ENCODE measurements at places on chromosomes 3 and 15. TPM values are rescaled to one million over a fixed set of nuclear protein-coding genes. Genes with fewer than 3 reads are reported as not detected.
A peak's percentile ranks its signal among the peaks of the same experiment; 100 is the strongest.

DNA sequence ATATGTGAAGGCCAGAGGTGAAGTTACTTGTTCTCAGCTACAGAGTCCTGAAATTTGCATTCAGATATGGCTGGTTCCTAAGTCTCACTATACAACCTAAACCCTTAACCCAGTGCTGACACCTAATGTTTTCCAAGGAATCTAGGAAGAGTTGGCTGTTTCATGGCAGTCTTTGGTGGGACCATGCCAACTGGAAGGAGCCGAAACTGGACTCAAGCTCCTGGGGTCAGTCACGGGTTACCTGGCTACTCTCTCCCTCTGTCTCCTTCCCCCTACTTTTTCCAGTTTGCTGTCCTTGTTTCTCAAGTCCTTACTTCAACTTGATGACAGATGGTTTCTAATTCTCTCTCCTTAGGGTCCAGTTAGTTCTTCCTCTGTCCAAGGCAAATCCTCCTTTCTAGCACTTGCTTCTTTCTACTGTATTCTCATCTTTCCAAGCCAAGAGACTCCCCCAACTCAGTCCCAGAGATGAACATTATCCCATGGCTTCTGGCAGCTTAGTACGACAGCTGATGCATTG is 88.6 kb upstream of the COL6A5 start:
- DNase-seq, result no peak

DNA sequence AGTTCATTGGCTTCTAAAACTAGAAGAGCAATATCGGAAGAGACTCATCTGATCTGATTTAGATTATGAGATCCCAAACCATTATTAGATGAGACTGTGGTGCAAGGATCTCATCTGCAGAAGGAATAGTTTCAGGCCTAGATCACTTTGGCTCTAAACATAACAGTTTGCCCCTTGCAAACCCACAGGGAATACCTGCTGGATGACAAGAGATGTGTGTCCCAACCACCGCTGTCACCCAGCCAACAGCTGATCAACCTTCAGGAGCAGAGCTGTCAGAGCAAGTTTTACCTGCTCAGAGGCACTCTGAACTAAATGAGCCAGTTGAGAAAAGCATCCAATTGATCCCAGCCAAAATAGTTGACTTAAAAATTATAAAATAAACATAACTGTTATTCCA is 64.0 kb upstream of the ST3GAL6 start:
- no peak for DNase-seq

GRCh38 chr3:111096487-111097209 is 25.0 kb downstream of the NECTIN3 start:
- DNase-seq, result no peak

DNA sequence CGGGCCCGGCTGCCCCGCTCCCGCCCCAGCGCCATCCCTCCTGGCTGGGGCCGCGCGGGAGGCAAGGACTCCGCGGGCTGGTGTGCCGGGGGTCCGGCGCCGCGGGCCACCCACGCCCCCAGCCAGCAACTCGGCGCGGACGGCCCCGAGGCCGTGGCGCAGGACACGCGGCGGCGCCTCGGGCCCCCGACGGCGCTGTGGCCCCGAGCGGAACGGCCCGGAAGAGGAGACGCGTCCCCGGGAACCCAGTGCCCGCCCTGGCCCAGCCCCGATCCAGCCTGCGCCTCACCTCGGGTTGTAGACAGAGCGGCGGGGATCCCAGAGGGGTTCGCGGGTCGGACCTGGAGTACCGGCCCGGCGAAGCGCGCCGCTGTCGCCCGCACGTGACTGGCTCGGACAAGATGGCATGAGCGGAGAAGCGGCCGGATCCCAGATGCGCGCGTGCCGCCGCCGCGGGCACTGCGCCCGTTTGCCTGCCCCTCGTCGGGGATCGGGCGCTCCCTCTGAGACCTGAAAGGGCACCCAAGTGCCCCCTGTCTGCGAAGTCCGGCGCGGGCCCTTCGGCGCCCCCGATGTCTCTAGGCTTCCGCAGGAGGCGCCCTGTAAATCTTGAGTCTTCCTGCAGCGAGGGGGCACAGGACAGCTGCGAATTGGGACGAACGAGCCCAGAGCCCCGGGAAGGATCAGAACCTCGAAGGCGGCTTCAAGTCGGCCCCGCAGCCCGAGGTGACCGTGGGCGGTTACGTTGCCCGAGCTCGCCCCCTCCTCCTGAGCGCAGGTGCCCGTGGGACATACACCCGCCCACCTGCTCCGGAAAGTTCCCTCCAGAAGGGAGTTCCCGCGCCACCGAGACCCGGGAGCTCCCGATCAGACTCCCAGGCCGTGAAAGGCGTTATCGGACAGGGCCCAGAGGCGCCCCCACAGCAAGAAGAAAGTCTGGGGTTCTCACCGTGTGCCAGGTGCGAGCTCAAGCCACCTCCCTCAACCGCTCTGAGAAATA is 598 bp upstream of the SFMBT1 start:
- DNase-seq, result peak; percentile 87

DNA sequence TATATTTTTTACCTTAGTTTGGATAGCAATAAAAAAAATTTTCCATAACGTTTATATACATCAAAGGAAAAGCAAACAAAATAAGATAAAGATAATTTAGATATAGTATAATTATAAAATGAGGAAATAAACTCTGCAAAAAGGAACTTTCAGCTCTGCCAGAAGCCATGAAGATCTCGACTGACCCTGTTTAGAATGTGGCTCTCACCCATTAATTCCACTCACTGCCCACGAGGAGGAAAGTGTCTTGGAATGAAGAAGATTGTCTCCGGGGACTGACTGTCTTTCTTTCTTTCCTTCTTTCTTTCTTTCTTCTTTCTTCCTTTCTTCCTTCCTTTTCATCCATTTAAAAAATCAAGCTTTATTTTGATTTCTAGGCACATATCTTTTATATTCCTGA is 20.1 kb upstream of the PRR20G start:
- no peak for DNase-seq

DNA sequence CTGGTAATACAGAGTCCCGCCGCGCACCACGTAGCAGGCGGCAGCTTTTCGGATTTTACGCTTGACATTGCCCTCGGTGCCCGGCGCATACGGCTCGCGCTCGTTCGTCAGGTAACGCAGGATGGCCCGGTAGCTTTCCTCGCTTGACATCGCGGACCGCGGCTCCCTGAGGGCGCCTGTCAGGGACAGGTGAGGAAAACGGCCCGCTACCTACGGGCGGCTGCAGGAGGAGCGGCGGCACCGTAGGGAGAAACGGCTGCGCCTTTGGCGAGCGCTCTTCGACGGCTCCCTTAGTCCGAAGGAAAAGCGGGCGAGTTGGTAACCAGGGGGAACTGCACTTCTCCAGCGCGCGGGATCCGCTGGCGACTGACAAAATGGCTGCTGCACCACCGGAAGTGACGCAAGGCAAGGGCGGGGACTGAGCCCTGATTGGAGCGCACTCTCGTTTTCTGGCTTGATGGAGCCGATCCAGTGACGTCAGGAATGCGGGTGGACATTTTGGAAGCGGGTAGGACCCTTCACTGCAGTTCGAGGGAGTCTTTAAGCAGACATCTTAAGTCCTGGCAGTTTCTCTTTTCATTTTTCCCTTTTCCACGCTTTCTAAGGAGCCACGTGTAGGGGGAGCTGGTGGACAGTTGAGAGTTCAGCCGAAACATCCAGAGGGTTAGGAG is at the start of gene ZBTB11:
Gene ZBTB11, minus strand, starts transcription at position 368 of the 671 bp plus-strand sequence. Its CDS starts 218 bp downstream, at position 150.
- DNase-seq, result peak; percentile 94

- no peak for DNase-seq
Measured at GRCh38 chr3:20739814-20740213, 553.8 kb upstream of the SGO1 start.

DNA sequence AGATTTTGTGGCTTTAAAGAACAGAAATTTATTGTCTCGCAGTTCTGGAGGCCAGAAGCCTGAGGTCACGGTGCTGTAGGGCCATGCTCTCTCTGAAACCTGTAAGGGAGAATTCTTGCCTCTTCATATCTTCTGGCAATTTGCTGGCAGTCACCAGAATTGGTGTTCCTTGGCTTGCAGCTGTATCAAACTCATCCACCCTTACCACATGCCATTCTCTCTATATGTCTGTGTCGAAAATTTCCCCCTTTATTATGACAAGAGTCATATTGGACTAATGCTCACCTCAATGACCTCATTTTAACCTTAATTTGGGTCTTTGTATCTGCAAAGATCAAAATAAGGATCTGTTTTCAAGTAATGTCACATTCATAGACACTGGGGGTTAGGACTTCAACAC is 266.7 kb downstream of the IL20RB start:
- no peak for DNase-seq

GRCh38 chr3:140448001-140448400 is 229.9 kb upstream of the TRIM42 start:
- no peak for DNase-seq

GRCh38 chr15:67902579-67903009 is 62.7 kb upstream of the RNU6-1 start:
- no peak for DNase-seq

The SLC49A4 gene
- polyA plus RNA-seq, result 9.1 TPM

The EIF5A2 gene
- polyA plus RNA-seq, result 4.0 TPM

The KCNMB3 gene
- 1.1 TPM for polyA plus RNA-seq

The DGKG gene
- polyA plus RNA-seq, result 0.12 TPM

The CTXN2 gene
- 0.02 TPM for polyA plus RNA-seq

The FAM174B gene
- 0.18 TPM for polyA plus RNA-seq

The SLC6A20 gene
- not detected for polyA plus RNA-seq

The CCR8 gene
- polyA plus RNA-seq, result not detected

The SCAANT1 gene
- polyA plus RNA-seq, result not detected

The TGM5 gene
- polyA plus RNA-seq, result not detected

The CCDC54 gene
- not detected for polyA plus RNA-seq

The HIGD2B gene
- not detected for polyA plus RNA-seq

The AGTR1 gene
- polyA plus RNA-seq, result 0.32 TPM
